ENCODE measurements at places on chromosomes 6 and 20.
A peak's percentile ranks its signal among the peaks of the same experiment; 100 is the strongest.

DNA sequence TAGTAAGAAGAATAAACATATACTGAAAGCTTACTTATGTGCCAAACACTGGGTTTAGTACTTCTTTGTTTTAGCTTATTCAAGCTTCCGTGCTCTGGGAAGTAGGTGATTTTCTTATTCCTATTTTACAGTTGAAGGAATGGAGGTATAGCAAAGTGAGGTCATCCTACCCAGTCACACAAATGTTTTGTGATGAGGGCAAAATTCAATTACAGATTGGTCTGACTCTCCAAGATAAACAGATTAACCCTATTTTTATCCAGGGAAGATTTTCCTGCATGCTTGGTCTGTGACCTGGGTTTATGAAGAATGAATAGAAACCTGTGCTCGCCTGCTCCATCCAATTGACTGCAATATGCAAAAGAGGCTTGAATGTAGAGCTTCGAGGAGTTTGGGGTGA lies 310.0 kb downstream of the ZNF217 start:
- DNase-seq: no peak

DNA sequence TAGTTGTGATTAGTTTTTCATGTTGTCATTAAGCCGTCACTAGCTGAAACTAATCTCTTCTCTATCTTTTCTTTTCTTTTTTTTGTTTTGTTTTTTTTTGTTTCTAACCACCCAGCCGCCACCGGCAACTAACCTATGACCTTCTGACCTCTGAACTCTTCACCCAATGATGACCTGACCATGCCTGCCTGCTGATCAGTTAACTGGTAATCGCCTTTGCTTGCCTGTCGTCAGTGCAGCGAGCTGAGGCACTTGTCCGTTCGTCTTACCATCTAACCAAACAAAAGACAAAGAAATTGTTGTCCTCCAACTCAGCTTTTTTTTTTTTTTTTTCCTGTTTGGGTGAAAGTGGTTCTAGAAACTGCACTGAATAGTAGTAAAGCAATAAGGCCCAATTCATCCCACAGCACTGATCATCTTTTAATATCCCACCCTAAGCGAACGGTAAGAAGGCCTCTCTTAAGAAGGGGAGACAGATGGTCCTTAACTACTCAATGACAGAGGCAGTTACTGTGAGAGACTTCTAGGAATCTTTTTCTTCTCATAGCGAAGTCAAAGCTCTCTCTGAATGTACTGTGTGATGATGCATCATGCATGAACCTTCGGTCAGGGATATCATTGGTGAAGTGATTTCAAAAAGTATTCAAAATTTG lies 156.2 kb downstream of the QKI start:
- DNase-seq: no peak

GRCh38 chr20:45943613-45944012 lies 9.1 kb downstream of the PCIF1 start:
- DNase-seq: no peak

GRCh38 chr6:79193971-79194370 lies 40.5 kb downstream of the HMGN3 start:
- no peak for DNase-seq

DNA sequence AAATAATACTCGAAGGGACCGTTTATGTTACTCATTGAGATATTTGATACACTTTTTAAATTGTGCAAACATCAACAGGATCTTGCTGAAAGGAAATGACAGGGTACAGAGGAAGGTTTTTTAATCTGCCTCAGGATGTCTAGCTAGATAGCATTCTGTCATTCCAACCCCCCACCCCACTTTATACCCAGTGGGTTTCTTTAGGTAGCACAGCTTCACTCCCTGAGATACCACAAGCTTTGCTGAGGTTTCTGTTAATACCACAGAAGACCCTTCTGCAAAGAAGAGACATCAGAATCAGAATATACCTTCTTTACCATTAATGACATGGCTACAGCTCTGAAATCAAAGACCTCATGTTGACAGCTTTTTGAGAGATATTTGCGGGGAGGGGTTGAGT lies 1.3 kb downstream of the PHACTR2 start:
- DNase-seq: no peak

GRCh38 chr20:33767777-33768138 lies 36.0 kb downstream of the ZNF341 start:
- DNase-seq: no peak

DNA sequence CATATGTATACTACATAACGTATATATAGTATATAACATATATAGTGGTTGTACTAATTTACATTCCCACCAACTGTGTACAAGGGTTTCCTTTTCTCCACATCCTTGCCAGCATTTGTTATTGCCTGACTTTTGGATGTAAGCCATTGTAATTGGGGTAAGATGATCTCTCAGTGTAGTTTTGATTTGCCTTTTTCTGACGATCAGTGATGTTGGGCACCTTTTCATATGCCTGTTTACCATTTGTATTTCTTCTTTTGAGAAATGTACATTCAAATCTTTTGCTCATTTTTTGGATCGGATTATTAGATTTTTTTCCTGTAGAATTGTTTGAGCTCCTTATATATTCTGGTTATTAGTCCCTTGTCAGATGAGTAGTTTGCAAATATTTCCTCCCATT lies 11.4 kb downstream of the SYNJ2 start:
- no peak for DNase-seq

DNA sequence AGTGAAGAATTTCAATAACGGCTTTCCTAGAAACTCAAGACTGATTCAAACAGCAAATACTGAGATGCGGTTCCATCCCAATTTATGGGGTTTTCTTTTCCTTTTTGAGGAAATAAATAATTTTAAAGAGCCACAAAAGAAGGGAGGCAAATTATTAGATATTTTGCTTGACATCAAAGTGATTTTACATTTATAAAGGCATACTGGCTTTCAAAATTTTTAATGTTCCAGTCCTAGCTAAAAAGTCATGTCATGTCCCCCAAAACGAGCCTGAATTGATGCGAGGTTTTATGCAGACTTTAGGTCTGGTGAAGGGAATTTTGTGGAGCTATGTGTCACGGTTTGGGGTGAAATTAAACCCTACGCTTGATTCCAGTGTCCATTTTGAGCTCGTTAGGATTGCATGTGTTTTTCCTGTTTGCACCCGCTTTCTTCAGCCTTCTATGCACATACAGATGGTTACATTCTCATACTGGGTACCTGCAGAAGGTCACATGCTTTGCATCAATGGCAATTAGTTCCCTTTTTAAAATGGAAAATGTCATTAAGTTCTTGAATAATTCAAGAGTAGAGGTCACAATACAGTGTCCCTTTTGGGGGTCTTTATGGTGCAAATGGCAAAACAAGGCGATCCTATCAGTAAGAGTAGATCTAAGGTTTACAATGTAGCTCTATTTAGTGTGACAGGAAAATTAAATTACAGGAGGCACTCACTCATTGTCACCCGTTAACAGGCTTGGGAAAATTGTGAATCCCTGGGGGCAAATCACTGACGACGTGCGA lies 17.3 kb downstream of the FOXA2 start:
- no peak for DNase-seq

GRCh38 chr6:69261010-69261409 lies 535.8 kb downstream of the LMBRD1 start:
- no peak for DNase-seq

- DNase-seq: no peak
Observed at GRCh38 chr6:39231521-39232243, 2.4 kb upstream of the KCNK5 start.

DNA sequence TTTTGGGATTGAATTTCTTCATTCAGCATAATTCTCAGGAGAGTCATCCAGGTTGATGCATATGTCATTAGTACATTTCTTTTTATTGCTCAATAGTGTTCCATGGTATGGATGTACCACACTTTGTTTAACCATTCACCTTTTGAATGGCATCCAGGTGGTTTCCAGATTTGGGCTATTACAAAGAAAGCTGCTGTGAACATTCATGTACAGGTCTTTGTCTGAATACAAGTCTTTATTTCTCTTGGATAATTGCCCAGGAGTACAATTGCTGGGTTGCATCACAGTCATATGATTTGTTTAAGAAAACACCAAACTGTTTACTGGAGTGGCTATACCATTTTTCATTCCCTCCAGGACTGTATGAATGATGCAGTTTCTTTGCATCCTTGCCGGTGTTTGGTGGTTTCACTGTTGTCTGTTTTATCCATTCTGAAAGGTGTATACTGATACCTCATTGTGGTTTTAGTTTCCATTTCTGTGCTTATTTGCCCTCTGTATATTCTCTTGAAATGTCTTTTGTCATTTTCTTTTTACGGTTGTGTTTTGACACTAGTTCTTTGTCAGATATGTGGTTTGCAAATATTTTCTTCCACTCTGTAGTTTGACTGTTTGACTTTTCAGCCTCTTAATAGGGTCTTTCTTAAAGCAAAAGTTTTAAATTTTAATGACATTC lies 8.8 kb downstream of the CDKAL1 start:
- peak; percentile 53 for DNase-seq

GRCh38 chr20:47749339-47749738 lies 35.9 kb downstream of the SULF2 start:
- peak; percentile 69 for DNase-seq

GRCh38 chr6:106684011-106684410 lies 54.6 kb downstream of the QRSL1 start:
- no peak for DNase-seq

GRCh38 chr6:70956191-70956450 lies 739 bp downstream of the B3GAT2 start:
- no peak for DNase-seq

DNA sequence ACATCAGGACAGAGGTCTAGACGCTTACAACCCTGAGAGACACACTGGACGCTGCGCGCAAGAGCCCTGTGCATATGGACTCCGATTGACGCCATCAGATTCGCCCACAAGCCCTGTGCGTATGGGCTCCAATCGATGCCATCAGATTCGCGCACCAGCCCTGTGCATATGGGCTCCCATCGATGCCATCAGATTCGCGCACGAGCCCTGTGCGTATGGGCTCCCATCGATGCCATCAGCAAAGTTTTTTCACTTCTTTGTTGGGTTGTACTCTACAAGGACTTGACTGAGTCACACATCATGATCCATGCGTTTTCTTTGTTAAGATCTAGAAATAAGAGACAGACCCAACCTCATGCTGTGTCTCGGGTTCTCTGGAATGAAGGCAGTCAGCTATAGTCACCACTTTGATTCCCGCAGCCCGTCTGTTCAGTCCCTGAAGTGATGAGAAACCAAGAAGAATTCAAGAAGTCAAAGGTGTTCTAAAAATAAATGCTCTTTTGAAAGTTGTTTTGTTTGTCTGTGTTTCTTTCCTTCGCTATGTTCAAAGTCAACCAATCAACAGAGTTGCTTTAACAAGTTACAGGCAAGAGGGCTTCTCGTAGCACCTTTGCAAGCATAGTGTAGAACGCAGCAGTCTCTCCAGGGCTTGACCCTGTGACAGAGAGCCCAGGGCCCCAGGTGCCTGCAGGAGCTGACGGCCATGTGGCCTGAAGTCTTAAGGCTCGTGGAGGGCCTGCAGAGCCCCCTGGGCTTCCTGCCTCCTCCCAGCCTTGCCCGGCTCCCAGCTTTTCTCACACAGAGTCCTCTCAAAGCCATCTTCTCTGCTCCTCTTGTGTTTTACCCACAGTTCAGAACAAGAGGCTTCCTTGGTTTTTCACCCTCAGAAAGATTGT lies 7.9 kb downstream of the RPS6KA2 start:
- DNase-seq: peak; percentile 96

GRCh38 chr6:39228111-39228971 lies 934 bp downstream of the KCNK5 start:
- no peak for DNase-seq

- no peak for DNase-seq
Observed at GRCh38 chr20:38355161-38356012, 9.1 kb downstream of the LBP start.

- no peak for DNase-seq
Observed at GRCh38 chr6:31762878-31763618, 592 bp downstream of the SAPCD1 start.

DNA sequence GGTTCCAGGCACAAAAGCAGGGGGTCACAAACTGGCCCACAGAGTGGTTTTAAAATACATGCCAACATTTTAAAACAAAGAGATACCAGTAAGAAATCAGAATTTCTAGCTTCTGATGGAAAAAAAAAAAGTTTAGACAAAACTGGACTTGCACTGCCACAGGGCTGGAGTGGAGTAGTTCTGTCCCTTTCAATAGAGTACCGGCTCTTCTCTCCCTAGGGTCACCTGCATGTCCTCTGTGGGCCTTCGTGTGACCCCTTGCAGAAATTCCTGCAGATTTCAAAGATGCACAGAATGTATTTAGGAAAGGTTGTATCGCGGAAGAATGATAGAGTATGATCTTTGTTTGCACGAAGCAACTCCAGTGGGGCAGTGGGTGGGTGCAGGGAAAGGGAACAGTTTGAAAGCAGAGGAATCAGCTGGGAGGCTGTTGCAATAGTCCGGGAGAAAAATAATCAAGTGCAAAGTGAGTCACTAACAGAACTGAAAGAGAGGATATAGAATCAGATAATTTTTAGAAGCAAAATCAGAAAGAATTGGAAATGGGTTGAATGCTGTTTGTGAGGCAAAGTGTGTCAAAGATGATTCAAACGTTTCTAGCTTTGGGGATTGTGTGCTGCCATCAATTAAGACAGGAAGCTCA lies 97.3 kb upstream of the STXBP5 start:
- DNase-seq: peak; percentile 52

- peak; percentile 1 for DNase-seq
Observed at GRCh38 chr6:103273048-103273447, 1586.7 kb downstream of the HACE1 start.

GRCh38 chr20:18496042-18496441 lies 983 bp downstream of the RBBP9 start:
- DNase-seq: peak; percentile 3

DNA sequence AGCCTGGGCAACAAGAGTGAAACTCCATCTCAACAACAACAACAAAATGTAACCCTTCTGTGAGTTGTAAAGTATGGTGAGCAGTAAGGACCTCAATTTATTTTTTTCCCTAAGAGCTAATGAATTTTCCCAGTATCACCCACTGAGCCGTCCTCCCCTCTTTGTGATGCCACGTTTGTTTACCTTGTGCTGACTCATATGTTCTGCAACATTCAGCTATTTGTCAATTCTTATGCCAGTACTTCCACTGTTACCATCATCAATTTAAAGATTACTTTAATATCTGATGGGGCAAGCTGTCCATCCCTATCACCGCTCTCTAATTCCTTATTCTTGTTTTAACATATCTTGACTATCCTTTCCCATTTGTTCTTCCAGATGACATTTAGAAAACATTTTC lies 37.5 kb downstream of the MAK start:
- no peak for DNase-seq

DNA sequence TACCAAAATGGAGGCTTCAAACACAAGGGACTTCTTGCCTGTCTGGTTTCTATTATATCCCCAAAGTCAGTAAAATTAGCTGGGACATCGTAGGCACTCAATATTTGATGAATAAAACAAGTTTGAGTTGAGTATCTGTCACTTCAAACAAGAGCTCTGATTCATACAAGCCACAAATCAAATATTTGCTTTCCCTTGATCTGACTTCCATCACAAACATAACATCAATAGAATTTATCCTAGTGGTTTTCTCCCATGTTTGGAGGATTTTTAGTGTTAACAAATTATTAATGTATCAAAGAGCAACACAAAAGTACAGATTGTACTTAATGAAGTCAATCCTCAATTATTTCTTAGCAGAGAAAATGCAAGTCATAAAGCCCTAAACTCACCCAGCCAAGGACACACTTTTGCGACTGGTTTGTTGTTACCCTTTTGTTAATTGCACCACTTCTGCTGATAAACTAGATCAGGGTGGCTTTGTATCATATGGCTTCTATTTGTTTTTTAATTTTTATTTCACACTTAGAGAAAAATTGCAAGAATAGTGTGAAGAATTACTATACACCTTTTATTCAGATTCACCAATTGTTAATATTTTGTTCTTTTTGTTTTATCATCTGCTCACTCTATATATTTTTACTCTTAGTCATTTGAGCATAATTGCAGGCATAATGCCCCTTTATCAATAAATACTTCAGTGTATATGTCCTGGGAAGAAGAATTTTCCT lies 117.4 kb upstream of the PRDM1 start:
- DNase-seq: no peak

Measured in fibroblast of upper back skin (primary cell).